ENCODE measurements at places on chromosomes 11 and 22.
A peak's percentile ranks its signal among the peaks of the same experiment; 100 is the strongest.

DNA sequence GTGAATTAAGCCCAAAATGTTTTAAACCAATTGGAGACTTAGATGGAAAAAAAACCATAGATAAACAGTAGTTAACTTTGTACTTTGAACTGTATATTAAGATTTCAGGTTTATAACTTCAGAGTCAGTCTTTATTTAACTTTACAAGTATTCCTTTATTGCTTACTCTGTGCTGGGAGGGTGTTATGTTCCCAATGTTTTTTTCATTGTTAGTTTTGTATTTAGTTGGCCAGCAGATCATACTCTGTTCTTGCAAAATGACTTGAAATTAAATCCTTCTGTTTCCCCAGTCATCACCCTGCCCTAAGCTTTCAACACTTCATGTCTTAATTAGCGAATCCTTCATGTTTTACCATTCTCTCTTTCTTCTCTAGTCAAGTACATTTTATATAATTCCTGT lies 25.3 kb downstream of the SIK2 start:
- no peak for DNase-seq

- no peak for DNase-seq
Measured at GRCh38 chr11:35030716-35031213, 108.2 kb upstream of the CD44 start.

DNA sequence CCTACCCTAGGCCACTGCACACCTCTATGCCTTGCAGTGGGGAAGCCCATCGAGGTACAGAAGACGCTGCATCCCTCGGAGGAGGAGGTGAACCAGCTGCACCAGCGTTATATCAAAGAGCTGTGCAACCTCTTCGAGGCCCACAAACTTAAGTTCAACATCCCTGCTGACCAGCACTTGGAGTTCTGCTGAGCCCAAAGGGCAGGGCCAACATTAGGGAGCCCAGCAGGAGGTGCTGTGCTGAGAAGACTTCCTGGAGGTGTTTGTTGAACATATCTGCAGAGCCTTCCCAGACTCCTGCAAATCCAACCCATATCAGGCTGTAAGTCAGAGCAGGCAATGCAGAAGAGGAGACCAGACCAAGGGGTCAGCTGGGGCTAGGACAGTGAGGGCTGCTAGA lies 13.5 kb downstream of the MOGAT2 start:
- DNase-seq, result no peak

DNA sequence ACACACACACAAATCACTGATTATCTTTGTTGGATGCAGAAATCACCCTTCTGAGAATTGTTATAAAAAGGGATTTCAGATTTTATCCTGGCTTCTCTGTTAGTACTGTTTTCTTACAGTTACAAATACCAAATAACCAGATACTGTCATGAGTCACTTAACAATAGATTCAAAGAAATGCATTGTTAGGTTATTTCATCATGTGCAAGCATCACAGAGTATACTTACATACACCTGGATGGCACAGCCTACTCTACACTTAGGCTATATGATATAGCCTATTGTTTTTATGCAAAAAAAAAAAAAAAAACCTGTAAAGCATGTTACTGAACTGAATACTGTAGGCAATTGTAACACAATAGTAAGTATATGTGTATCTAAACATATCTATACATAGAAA lies 319.2 kb upstream of the ARHGAP42 start:
- no peak for DNase-seq

DNA sequence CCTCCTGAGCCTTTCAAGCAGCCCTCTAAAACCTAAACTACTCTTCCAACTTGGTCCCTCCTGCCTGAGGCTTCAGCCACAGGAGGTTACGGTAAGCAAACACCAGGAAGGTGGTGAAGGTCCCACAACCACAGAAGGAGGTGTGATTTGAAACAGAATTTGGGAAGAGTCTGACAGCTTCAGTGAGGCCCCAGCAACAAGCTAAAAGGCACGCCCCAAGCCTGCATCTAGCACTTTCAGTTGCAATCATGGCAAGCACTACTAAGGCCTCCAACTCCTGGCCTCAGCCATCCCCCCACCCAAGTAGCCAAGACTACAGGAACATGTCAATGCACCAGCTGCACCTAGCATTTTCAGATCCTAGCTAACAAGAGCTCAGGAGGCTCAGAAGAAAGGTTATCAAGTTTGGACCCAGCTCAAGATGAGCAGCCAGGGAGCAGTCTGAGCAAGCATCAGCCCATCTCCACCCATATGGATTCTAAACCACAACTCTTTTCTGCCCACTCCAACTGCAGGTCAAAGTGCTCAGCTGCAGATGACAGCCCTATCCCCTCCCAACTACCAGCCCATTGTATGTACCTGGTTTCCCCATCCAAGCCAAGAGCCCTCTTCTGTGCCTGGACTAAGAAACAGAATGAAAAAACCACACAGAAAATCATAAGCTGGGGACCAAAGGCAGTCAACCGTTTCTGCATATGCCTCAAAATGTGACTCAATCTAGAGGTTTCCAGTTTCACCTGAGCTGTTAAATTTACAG lies 10.4 kb upstream of the AHNAK start:
- peak; percentile 65 for DNase-seq

GRCh38 chr11:103700622-103701021 lies 335.8 kb upstream of the DDI1 start:
- no peak for DNase-seq

GRCh38 chr11:108286370-108286769 lies 63.5 kb downstream of the ATM start:
- no peak for DNase-seq

DNA sequence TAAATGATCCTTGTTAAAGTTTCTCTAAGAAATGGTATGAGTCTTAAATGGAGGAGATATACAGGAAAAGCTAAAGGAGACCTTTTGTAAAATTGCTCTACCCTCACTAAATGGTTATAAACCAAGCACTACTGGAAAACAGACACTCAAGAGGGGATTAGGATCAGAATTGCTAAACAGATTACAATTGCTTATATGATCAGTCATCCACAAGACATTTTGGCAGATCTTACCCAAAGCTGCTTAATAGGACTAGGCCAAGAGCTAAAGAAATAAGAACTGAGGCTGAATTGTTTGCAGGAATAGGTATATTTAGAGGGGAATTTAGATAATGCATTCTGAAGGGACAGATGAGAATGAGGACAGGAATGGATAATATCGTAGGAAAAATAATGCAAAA lies 9.5 kb downstream of the HARBI1 start:
- DNase-seq, result no peak

DNA sequence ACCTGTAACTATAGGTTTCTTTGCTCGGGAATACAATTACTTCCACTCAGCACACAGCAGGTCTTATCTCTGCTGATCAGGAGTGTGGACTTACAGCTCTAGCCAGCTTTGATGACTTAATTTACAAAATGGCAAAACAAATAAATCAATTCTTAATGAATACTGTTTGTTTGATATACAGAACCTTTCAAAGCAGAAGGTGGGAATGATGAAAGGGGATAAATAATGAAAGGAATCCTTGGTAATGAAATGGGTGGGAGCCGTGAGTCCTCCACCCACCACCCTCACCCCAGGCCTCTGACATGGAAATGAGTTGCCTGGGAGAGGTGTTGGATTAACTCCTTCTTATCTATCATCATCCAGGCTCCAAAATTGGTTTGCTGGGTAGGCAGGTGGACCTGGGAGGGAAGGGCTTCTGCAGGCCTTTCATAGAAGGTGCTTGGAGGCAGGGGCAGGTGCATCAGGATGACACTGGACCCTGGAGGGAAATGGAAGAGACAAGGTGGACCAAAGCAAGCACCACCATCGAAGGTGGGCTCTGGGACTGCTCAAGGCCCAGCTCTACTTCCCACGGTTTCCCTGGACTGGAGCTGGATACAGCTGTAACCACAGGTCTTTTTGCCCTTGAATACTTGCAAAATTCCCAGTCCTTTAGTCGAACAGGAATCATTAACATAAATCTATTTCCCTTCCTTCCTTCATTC lies 23.0 kb downstream of the POU2AF1 start:
- no peak for DNase-seq

DNA sequence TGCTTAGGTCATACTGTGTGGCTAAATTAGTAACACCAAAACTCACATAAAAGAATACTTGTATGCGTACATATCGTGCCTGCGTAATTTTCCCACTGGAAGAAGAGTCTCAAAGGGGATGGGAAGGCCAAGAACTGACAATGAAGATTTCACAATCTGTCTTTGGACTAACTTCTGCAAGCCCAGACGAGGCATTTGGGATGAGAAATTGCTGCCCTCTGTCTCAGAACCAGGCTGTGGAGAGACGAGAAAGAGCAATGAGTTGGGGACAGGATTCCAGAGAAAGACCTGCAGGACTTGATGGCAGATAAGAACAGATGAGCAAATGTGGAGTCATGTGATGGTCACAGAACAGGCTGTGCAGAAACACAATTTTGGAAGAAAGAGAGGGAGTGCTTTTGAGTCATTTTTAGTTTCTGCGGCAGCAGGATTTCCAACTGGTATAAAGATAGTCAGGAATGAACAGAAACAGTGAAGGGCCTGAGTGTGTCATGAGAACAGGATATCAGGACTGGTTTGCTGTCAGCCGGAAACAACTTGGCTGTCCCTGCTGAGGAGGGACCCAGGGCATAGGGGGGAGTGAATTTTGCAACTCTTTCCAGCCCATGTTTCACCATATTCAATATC lies 82.7 kb upstream of the CTSC start:
- DNase-seq, result no peak

DNA sequence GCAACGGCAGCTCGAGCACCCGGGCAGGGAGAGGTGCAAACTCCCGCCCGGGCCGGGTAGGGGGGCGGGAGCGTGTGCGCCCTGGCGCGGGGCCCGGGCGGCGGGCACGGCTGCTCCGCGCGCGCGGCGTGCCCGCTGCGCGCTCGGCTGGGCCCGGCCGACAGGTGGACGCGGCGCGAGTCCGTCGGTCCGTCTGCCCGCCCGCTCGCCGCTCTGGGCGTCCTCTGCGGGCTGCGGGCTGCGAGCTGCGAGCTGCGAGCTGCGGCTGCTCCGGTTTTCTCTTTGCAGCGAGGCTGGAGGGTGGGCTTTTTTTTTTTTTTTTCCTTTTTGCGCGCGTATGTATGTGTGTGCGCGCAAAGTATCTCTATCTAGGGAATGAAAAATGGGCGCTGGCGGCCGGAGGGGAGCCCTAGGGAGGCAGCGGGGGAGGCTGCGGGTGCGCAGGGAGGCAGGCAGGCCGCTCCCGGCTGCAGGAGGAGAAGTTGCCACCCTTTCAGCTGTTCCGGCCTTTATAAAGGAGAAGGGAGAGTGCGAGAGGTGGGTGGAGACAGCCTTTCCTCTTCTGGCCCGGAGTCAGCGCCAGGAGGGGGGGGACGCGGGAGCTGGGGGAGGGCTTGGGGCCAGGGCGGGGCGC lies at the start of gene PDGFB:
PDGFB (minus strand) TSS at position 487 of the 634 bp plus-strand sequence. CDS start 1,019 bp downstream, outside the sequence.
- no peak for DNase-seq

GRCh38 chr11:35343033-35343598 lies 76.2 kb downstream of the SLC1A2 start:
- DNase-seq, result peak; percentile 30

GRCh38 chr11:2319791-2320472 lies 18.1 kb downstream of the TSPAN32 start:
- no peak for DNase-seq

DNA sequence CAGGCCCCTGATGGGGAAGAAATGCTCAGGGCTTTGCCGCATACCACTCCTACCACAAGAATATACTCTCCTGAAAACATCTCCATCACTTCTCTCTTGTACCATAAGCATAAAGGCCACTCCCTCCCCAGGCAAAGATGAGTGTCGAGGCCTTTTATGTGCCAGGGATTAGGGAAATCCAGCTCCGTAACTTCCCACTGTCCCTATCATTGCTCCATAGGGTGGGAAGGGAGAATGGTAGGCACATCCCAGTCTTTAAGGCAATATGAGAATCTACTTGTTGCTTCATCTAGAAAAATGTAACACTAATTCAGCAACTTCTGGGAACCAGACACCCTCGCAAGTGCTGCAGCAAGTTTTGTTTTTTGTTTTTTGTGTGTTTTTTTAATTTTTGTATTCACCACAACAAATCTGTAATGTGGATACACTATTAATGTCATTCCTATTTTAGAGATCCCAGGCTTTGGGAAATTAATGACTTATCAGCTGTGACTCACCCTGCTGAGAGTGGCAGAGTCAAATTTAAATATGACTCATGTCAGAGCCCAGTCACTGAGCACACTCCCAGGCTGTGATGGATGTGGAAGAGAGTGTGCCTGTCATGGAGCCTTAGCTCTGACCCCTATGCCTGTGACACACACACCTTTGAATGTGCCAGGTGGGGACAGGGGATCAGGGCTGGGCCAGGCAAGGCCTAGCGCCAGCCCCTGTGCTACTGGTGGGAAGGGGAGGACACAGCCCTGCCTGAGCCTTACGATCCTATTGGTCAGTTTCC lies 23.4 kb downstream of the PANX1 start:
- no peak for DNase-seq

- DNase-seq, result no peak
Measured at GRCh38 chr11:8717876-8718753, 35.5 kb downstream of the RPL27A start.

DNA sequence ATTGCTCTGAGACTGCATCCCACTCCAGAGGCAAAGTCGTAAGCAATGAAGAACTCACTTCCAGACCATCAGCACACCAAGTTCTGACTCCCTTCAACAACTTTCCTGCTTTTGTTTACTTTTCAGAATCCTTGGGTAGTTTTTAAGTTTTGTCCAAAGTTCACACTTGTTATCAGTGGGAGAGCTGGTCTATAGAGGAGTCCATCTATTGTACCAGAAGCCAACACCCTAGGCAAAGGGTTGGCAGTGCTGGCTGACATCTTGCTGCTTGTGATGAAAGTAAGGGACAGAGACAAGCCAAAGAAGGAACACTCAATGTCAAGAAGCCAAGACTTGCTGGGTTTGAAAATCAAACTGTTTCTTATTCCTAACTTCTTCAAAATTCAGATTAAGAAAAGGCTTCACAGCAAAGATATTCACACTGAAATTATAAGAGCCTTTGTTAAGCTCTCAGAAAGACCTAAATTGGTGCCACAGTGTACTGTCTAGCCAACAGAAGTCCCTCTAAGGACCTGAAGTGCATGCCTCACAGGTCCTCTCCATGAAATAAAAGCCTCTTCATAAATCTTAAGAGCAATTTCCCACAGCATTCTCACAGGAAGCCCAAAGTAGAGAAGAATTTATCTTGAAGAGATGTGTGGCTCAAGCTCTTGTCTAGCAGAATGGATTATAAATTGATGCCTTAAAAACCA lies 21.5 kb upstream of the LINC01488 start:
- DNase-seq, result no peak

GRCh38 chr22:47115518-47115890 lies 353.1 kb downstream of the TBC1D22A start:
- DNase-seq, result no peak

- no peak for DNase-seq
Measured at GRCh38 chr11:2582351-2582945, 117.3 kb downstream of the KCNQ1OT1 start.

GRCh38 chr11:120529911-120530310 lies 18.4 kb downstream of the GRIK4 start:
- no peak for DNase-seq

DNA sequence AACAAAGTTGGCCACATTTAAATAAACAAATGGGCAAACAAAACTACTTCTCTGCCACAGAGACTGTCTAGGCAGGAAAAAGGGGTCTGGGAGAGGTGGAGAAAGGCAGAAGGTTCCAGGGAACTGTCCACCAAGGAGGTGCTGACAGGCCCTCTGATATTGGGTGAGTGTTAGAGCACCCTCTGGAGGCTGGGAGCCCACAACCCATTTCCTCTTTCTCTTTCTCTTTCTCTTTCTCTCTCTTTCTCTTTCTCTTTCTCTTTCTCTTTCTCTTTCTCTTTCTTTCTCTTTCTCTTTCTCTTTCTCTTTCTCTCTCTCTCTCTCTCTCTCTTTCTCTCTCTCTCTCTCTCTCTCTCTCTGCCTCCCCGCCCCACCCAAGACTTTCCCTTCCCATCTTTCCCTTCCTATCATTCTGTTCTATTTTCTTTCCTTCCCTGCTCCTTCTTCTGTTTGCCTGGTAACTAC lies 912.8 kb downstream of the DLG2 start:
- no peak for DNase-seq
